Anterior cingulate cortex (tissue), 58 donors: ENCODE measurements at places on chromosomes 16 and 17.

DNA sequence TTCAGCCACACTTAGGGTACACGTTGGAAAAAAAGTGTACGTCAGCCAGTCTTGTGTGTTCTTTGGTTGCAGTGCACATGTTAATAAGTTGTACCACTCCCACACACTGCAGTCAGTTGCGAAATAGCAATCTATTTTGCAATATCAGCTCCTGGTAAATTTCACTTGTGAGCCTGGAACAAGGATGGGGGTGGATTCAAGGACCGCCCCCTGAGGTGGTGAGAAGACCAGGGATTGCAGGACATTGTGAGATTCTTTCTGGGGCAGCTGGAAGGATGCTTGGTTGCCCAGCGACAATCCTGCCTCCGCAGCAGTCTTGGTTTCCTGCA lies 78.6 kb upstream of the ZFHX3 start:
- no peak for DNase-seq

DNA sequence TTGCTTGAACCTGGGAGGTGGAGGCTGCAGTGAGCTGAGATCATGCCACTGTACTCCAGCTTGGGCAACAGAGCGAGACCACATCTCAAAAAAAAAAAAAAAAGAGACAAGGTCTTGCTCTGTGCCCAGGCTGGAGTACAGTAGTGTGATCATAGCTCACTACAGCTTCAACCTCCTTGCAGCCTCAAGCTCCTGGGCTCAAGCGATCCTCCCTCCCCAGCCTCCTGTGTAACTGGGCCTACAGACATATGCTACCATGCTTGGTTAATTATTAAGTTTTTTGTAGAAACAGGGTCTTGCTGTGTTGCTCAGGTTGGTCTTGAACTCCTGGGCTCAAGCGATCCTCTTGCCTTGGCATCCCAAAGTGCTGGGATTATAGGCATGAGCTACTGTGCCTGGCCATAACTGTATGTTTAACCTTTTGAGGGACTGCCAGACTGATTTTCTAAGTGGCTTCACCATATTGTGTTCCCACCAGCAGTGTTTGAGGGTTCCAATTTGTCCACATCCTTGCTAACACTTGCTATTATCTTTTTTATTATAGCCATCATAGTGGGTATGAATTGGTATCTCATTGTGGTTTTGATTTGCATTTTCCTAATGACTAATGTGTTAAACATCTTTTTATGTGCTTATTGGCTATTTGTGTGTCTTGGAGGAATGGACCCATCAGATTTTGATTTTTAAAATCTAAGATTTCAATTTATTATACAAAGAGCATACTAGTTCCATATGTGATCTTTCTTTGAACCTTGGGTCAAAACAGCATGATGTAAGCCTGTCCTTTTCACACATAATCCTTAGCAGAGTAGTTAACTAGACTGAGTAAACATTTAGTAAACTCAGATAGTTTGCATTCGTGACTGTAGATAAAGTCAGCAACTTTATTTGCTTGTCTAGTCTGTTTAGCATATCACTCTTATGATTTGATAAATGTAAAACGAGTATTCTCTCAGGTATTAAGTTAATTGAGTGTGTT lies 38.1 kb upstream of the KPNB1 start:
- no peak for DNase-seq

GRCh38 chr17:50175035-50175807 lies 9.4 kb downstream of the SGCA start:
- no peak for DNase-seq

DNA sequence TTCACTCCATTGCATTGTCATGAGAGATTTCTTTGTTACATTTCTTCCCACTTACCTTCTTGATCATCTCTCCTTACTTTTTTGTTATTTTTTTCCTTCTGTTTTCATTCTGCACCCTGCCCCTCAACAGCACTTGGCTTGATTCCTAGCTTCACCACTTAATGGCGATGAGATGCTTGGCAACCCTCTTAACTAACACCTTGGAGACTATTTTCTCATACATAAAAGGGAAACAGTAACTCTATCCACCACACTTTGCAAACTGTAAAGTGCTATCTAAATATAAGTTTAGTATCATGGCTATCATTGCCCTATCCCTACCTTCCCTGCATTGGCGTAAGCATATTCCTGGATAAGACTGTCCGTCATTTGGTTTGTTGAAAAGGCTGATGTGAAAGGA lies 177.3 kb downstream of the SHISA6 start:
- DNase-seq: no peak
